ENCODE measurements at places on chromosomes 1 and 21.

DNA sequence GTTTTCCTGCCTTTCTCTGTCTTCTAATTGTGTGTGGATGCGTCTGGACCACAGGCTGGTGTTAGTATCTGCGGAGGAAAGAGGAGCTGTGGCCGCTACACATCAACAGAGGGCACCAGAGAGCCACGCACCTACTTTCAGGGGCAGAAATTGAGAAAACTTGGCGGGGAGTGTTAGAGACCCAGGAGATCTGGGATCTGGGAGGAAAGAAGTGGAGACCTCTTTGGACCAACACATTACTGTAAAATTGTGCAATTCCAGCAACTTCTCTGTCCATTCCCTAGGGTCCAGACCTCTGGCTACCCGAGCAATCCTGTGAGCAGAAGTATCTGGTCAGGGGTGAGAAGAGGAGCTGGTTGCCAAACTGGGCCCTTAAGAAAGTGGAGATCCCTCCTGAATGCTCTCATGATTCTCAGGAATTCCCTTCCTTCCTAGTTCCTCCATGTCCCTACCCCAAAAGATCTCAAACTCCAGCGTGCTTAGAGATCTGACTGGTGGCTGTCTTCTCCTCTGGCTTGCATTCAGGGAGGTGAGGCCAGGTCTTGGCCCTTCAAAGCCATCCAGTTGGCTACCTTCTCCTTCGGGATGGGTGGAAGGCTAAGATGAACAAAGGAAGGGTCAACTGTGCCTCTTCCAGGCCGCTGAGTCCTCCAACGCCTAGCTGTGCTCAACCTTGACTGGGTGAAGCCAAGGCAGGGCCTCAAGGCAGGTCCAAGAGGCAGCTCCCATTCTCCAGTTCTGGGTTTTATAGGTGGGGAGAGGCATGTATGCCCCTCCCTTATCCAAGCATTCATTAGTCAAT is 1.2 kb upstream of the KIRREL1 start:
- DNase-seq = peak; percentile 86

DNA sequence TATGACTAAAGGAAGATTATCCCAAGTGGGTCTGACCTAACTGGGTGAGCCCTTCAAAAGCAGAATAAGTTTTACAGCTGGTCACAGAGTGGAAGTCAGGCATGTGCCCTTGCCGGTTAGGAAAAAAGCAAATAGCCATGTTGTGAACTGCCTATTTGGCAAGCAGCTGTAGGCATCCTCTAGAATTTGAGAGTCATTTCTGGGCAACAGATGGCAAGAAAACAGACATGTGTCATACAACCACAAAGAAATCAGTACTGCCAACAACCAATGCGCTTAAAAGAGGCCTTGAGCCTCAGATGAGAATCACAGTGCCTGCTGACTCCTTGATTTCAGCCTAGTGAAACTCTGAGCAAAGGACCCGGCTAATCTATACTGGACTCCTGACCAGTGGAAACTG is 26.8 kb downstream of the LRRC53 start:
- DNase-seq = no peak

GRCh38 chr1:201223852-201224665 is 33.4 kb downstream of the IGFN1 start:
- no peak for DNase-seq

GRCh38 chr1:14141656-14142055 is 441.7 kb downstream of the PRDM2 start:
- peak; percentile 23 for DNase-seq

GRCh38 chr1:169371404-169371803 is 3.4 kb downstream of the BLZF1 start:
- no peak for DNase-seq

GRCh38 chr21:31911138-31911907 is 38.5 kb downstream of the HUNK start:
- DNase-seq = no peak

- DNase-seq = no peak
These were observed 96.3 kb upstream of the RALGPS2 start for GRCh38 chr1:178628637-178629251.

DNA sequence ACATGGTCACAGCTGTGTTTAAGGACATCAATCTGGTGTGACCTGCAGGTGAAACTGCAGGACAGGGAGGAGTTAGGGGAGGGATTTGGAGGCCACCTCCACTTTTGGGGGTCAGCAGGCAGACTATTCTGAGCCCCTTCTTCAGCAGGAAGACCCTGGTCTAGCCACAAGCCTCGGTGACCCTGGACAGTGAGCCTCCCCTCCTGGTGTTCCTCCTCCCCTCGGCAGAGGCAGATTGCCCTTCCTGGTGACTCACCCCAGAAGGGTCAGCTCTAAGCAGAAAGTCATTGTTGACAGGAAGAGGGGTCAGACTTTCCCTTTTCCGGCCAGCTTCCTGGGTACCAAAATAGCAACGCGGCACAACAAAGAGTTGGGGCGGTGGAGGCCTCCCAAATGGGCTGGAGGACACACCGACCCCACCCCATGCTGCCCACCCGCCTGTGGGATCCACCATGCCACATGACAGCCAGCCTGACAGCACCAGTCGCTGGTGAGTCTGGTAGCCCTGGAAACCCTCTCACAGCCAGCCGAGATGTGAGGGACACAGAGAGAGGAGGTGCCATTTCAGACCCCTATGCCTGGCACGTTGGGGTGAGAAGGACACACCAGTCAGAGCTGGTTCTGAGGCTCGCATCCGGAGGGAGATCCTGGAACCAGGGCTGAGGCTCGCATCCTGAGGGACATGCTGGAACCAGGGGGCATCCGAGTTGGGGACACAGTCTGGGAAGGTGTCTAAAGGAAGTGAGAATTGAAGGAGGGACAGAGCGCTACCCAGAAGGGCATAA is 14.7 kb upstream of the CSF1 start:
- DNase-seq = no peak

- no peak for DNase-seq
These were observed 180.9 kb downstream of the PRDM16 start for GRCh38 chr1:3249631-3250501.

DNA sequence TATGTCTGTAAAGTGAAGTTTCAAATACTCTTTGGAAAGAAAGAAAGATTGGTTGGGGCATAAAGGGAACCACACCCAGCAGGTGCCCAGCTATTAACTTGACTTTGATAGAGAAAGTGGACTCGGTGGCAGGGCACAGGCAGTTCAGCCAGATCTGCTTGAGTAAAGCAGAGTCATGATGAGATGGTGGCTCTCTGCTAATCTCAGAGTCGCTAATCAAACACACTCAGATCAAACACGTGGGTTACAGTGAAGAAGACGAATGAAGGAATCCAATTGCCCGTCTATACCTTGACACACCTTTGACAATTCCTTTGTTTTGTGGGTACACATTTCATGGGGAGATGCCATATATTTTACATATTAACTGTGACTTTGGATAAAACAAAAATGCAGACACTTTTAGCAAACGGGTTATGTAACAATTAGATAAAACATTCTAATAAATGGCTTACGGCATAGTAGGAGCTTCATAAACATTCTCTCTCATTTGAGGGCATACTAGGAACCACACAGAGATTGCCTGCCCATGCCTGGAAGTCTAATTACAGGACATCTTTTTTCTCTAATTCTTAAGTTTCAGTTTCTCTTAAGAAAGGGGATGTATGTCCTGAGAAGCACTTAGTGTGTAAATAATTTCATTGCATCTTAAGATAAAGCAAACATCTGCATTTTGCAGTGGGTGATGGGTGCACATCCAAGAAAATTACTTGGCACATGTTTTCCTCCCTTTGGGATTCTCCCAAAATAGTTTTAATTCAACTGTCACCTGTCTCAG is 7.2 kb downstream of the CBR1 start:
- no peak for DNase-seq

DNA sequence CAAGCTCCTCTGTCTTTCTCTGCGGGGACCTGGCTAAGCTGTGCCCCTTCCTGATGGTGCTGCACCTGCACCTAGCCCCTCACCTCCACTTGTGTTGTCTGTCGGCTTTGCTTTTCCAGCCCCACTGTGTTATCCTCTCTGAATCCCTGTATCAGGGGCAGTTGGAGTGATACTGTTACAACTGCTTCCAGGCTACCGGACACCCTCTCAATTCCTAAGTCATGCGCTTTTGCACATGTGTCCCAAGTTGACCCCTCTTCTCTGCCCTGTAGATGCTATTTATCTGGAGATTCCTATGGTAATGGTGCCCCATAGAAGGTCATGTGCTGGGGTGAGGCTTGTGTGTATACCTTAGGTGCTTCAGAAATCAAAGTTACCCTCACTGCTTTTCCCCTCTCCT is 58.9 kb downstream of the TBCE start:
- no peak for DNase-seq

GRCh38 chr1:23984417-23985186 is 4.5 kb upstream of the SRSF10 start:
- no peak for DNase-seq

DNA sequence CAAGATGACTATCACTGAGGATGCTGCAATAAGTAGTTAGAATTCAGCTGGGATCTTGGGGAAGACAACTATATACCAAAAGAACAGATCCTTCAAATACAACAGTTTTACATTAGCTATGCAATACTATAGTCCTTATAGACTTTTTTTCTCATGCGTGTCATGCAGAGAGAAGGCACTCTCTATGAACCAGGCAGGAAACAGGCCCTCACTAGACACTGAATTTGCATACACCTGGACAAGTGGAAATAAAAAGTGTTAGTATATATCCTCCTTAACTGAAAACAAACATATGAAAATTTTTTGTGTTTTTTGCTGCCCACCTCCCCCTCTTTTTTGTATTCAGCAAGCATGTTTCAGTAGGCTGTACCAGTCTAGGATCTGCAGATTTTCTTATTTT is 29.9 kb downstream of the TMCO1 start:
- no peak for DNase-seq

GRCh38 chr1:31643976-31644559 is 608 bp downstream of the PEF1 start:
- no peak for DNase-seq

- DNase-seq = no peak
These were observed 41.7 kb downstream of the HUNK start for GRCh38 chr21:31914472-31914871.

DNA sequence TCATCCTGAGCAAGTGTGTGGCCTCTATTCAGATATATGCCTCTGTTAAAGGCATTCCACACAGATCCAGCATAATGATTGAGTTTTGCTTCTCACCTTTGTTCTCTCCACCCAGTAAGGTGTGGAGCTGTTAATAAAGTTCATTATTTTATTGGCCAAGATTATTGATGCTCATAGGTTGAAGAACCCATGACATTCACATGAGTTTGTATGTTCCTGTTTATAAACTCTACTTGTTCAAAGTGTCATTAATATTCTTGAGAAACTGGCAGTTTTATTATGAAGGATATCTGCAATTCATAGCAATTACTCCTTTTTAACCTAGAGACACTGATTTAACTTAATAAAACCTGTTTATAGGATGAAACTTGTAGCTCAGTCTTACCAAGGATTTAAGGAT is 22.0 kb downstream of the IVNS1ABP start:
- DNase-seq = no peak

- DNase-seq = no peak
These were observed 84.7 kb downstream of the PHTF1 start for GRCh38 chr1:113674591-113674990.

DNA sequence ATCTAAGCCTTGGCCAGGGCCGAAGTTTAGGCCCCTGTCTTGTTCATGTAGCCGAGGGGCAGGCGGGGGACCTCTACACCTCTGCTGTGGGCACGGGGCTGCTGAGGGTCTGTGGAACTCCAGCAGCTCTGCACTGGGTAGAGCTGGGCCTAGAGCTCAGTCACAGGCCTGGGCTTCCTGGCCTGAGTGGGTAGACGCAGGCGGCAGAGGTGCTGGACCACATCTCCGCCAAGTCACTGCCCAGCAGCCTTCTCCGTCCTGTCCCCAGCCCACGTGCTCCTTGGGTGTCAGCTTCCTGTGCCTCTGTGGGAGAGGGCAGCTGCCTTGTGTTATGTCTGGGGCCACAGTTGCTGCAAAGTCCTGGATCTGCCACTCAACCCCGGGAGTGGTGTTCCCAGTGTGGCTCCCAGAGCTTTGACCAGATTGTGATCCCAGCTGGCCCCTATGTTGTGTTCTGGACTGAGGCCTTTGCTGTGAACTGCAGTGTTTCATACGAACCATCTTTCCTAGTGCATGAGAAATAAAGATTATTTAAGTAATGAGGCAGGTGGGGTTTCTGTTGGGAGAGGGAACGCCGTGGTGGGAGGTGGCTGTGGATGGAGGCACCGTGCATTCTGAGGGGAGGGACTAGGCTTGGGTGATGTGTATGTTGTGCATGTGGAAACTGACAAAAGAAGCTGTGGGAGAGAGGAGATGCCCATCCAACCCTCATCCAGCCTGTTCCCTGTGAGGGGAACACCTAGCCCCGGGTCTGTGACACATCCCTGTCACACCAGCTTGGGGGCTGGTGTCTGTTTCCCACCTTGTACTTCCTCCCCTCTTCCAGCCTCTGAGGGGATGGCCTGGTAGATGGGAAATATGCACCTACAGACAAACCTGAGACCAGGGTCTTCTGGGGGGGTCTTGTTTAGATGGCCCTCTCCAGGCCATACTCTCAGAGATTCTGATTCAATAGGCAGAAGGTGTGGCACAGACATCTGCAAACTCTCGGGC is 12.2 kb downstream of the AMPD2 start:
- DNase-seq = no peak

DNA sequence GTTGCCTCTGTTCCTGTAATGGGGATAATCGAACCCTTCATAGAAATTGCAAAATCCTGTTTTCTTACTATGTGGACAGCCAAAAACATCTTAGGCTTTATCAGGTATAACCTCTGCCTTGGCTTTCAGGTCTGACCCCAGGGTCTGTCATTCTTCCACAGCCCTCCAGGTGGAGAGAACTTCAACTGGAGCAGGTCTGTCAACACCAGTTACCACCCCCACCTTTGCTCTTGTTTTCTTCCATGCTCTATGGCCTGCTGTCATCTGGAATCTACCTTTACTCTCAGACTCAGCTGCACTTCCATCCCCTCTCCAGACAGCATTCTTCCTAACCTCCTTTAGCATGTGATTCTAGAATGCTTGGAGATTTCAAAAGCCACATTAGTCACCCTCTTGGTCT is 10.4 kb upstream of the GJA9 start:
- DNase-seq = no peak

DNA sequence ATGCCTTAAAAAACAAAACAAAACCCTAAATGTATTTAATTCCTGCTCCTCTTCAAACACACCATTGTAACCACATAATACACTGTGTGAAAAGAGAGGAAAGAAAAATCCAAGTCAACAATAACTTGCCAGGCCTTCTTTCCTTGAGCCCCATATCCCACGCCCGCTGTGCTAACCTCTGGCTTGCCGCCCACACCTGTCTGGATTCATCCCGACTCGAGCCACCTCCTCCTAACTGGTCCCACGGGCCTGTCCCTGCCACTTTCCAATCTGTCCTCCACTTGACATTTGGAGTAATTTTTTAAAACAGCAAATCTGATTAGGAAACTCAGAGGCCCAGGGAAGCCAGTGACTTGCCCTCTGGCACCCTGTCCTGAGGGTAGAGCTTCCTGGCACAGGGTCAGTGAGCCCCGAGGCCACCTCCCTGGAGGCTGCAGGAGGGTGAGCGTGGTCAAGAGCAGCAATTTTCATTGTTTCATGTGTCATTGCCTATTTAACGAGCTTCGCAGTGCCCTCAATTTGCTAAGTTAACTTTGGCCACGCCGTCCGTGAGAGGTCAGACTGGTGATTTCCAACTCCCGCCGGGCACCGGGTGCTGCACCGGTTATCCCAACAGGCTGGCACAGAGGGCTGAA is 54.1 kb downstream of the B3GALT5 start:
- DNase-seq = no peak

GRCh38 chr1:228861832-228862180 is 126.5 kb downstream of the RHOU start:
- DNase-seq = no peak
